ENCODE measurements at places on chromosomes 7 and 10.

GRCh38 chr10:47330804-47331203 lies 8.6 kb downstream of the GDF2 start:
- DNase-seq = no peak

GRCh38 chr7:63968629-63969028 lies 30.0 kb upstream of the ZNF722 start:
- DNase-seq = no peak

GRCh38 chr7:4667776-4668509 lies 14.2 kb upstream of the FOXK1 start:
- no peak for DNase-seq

GRCh38 chr7:77520261-77520660 lies 16.8 kb upstream of the PTPN12 start:
- DNase-seq = no peak

GRCh38 chr10:42939685-42940366 lies 137.0 kb upstream of the RET start:
- no peak for DNase-seq

GRCh38 chr10:100735337-100736143 lies 9.8 kb upstream of the PAX2 start:
- no peak for DNase-seq

DNA sequence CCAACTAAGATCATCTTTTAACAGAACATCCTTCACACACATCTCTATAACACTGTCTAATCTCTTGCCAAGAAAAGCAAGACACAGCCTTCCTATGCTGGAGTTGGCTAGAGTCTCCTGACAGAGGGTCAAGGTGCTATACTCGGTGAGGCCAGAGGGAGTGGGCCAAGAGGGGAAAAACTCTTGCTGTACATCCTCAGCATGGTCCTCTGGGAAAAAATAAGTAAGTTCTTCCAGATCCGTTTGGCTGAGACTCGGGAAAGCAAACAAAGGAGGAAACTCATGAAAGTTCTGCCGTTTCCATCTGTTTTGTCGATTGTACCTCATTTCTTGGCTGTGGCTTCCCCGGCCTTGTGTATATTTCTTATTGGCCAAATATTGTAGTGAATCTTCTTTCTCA lies 33.9 kb downstream of the VWDE start:
- DNase-seq = no peak

Measured in activated naive CD8-positive, alpha-beta T cell treated with anti-CD3 and anti-CD28 coated beads, Interleukin-2, amount 50 U/mL, for 24 hours (primary cell).